ENCODE measurements at places on chromosomes 1 and 21. TPM values are rescaled to one million over a fixed set of nuclear protein-coding genes. Genes with fewer than 3 reads are reported as not detected.

LRIF1 gene
- total RNA-seq = 20.8 TPM

CYP4B1 gene
- not detected for total RNA-seq

SLC22A15 gene
- 11.4 TPM for total RNA-seq

POU3F1 gene
- total RNA-seq = 9.4 TPM
